ENCODE measurements at places on chromosomes 3 and 15.

DNA sequence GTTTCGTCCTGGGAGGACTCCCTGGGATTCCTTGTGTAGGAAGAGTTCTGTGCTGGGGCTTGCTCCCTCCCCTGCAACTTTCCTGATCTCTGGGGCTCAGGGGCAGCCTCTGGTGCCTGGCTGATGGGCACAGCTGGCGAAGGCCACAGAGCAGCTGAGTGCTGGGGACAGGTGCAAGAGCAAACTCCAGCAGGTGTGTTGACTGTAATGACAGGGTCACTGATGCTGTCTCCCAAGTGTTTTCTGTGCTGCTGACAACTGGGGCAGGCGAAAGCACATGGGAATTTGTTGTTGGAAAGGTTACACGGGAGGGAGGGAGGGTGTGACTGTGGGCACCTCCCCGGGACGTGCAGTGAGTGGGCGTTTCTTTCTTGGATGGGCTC, 21.6 kb downstream of the CPN2 start:
- DNase-seq: no peak

- DNase-seq: no peak
These were observed 82.4 kb downstream of the OXSM start for GRCh38 chr3:25872200-25872877.

DNA sequence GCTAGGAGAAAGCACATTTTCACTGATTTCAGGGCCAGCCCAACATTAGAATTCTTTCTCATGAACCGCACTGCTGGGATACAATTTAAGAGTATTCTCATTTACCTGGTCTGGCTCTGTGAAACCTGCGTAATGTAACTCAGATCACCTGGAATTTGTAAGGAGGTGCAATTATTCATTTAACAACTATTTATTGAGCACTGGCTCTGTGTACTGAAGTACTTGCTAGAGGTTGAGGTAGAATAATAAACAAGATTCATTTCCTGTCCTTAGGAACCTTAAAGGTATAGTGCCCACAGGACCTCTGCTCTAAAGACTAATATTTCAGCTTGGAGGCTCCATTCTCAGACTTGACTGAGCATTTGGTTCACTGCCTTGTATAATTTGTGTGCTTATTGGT, 242.2 kb upstream of the ZPLD1 start:
- no peak for DNase-seq

GRCh38 chr3:20853890-20854289, 667.9 kb upstream of the SGO1 start:
- DNase-seq: no peak

- peak; percentile 61 for DNase-seq
These were observed at the start of gene GPR156 for GRCh38 chr3:120284747-120285507. Gene GPR156, minus strand, starts transcription at chr3:120285222. Its CDS starts 41,124 bp downstream, at chr3:120244098.

- DNase-seq: no peak
These were observed 422.8 kb upstream of the NAALADL2 start for GRCh38 chr3:174436367-174436766.

DNA sequence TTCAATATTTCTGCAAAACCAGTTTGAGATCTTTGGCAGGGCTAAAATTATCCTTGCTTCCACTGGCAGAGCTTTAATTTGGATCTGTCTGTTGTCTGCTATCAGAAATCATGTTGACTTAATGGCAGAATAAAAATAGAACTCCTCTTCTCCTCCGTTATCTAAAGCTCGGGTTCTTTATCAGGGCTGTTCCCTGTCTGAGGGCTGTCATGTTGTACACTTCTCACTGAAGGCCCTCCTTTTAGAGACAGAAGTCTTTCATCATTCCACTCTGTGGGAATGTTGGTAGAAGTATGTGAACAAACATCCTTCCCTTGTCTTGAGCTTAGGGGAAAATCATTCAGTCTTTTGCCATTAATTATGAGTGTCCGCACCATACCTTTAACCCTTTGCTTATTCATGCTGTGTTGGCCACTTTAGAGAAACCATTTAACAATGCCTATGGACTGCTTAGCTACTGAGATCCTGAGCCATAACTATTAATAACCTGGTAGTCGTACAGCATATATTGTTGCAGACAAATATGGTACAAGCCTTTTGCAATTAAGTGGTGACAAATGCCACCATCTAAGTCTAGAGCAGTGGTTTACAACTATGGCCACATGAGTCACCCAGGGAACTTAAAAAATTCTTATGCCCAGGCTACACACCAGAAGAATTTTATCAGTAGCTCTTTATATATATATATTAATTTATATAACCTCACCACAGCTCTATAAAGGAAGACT, 226.0 kb upstream of the TPM1 start:
- DNase-seq: no peak

- DNase-seq: no peak
These were observed 91.7 kb downstream of the MYO5A start for GRCh38 chr15:52436981-52437380.

DNA sequence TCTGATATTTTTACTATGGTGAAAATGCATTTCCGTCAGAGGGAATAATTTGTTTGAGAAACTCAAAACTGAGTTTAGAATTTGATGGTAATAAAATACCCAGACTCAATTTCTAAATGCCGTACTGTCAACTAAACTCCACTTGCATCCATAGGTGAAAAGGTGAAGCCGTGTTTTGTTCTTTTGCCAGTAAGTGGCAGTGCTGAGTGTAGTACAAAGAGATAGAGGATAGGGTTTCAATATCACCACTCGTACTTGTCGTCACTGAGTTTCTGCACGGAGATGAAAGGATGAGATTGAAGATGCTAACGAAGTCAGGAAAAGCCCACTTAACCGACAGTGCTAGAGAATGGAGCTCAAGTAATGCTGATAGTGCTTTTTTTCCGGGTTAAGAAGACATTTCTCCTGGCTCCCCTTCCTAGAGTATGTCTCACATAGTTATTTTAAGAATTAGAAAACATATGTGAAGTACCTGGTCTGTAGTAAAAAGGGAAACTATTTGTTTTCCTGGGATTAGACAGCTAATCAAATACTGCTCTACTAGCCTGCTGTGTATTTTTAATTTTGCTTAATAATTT, 345.1 kb downstream of the IL5RA start:
- DNase-seq: no peak

GRCh38 chr3:52247409-52248164, 2.0 kb downstream of the PPM1M start:
- DNase-seq: no peak

DNA sequence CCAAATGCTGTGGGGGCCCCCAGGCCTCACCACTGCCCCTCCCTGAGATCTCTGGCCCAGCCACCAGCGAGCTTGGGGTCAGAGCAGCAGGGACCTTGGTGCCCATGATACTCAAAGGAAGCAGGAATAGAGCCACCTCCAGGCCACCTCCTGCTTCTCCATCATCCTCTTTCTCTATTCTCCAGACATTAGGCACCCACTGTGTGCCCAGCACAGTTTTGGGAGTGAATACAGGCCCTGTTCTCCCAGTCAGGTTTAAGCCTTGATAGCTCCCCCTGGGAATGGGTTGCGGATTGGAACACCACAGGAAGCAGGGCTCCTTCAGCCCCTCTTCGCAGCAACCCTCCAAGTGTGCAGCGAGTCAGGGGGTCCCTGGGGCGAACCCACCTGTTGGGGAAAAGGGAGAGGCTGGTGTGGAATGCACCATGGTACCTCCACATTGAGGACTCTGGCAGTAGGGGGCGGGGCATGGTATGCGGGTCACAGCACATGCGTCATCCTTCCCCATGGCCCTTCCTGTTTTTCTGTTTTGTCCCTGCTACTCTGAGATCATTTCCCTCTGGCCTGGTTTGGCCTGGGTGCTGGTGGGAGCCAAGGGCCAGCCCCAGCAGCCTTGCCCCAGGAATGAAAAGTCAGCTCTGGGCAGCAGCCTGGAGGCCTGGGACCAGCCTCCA, 14.2 kb upstream of the SEMA3B start:
- no peak for DNase-seq

GRCh38 chr3:139361276-139361675, 17.5 kb downstream of the MRPS22 start:
- DNase-seq: no peak

DNA sequence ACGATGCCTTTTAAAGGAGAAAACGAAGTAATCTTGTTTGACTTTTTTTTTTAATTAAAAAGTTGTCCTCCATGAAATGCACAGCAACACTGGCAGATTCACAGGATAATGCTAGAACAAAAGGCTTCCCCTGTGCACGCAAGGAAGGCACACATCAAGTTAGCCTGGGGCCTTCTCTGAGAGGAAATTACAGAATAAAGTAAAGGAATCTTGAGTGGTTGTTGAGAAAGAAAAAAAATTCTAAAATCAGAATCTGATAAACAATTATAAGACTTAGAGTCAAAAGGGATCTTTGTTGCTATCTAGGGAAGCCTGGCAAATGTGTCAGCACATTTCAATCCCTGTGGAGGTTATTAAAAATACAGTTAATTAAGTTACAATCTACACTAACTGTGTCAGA, 946.0 kb downstream of the IGSF11 start:
- DNase-seq: no peak

GRCh38 chr3:61947456-61947855, 386.1 kb downstream of the PTPRG start:
- DNase-seq: no peak

DNA sequence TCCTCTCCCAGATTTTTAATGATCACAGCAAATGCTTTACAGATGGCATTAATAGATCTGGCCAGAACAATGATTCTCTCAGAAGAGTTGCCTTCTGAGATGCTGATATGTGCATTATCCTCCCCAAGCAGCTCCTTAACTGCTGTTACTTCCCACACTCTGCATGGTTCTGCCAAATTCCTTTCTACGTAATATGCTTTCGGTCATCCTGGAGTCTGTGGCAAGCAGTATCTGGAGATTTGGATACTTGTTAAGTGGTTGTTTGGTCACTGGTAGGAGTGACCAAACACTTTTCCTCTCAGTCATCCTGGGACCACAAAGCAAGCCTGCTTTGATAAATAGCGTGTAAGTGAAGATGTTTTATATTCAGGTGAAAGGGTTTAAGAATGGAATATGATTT, 71.1 kb upstream of the CCNL1 start:
- DNase-seq: no peak

DNA sequence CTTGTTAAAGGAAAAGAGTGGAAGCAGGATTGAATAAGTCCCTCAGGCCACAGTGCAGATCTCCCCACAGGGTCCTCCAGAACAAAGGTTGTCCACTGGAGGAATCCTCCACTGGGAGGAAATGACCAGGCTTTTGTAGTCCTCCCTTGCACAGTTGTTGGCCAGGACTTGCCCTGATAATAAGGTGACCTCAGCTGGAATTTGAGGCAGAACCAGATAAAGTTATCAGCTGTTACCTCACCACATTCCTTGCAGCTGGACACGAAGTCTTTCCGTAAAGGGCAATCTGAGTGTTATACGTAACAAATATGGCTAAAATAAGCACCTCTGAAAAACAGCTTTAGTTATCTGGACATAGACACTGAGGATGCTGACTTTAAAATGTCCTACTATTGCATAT, 83.5 kb upstream of the NAALADL2 start:
- no peak for DNase-seq

GRCh38 chr15:32803631-32804030, 85.8 kb downstream of the GREM1 start:
- no peak for DNase-seq

DNA sequence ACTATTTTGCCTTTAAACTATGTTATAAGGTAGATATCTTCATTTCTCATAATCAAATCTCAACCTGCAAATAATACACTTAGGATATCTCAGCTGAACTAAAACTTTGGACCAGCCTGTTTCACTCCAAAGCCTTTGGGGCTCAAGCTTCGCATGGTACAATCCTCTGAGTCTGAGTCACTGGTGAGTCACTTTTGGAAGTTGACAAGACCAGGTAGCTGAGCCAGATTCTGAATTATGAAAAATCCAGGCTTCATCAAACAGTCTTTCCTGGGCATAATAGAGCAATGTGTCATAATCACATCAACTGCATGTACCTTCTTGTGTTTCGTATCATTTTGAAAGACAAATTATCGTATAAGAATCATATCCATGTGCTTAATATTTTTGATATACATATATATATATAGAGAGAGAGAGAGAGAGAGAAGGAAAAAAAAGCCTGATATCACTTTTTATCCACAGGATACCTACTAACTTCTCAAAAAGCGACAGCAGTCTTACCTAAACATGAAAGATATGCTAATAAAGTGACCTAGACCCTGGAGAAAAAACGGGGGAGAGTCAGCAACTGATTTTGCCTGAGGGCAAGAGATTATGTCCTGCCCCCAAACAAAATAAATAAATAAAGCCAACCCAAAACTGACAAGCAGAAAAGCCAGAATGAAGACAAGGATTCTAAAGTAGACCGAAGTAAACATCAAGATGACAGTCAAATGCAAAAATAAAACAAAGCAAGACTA, 263.9 kb upstream of the TGFBR2 start:
- DNase-seq: no peak

- DNase-seq: no peak
These were observed 89.2 kb upstream of the SNRK start for GRCh38 chr3:43197181-43197580.

GRCh38 chr3:174884776-174885568, 25.8 kb downstream of the NAALADL2 start:
- no peak for DNase-seq

- no peak for DNase-seq
These were observed 64.3 kb downstream of the RYK start for GRCh38 chr3:134186391-134186790.

DNA sequence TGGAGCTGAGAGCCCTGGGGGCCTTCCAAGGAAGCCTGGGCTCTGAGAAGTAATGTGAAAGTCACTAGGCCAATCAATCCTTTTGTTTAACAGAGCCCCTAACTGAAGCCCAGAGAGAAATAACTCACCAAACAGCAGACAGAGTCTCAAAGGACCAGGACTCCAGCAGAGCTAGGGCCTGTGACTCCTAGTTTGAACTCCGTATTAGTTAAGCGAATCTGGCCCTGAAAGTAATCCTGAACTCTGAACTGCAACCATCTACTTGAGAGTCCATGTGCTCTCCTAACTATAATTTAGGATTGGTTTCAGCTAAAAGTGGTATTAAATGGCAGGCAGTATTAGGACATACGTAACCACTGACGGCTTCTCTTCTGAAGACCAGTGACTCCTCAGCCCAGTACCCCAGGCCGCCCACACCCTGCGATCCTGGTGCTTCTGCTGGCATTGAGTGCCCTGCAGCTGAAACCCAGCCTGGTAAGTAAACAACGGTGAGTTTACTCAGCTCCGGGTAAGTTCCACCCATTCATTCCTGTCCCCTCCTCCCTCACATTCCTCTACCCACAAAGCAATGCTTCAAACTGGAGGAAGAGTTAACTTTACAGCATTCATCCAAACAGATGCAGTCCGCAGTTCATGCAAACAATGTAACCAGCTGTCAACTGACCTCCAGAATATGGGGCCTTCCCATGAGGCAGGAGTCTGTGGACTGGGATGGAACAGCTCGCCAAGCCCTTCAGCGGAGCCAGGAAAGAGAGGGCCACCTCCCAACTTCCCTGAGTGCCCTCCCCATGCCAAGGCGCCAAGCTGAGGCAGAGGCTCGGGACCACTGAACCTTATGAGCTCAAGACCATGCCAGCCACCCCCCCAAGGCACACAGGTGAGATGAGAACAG, 7.3 kb downstream of the MYO5C start:
- DNase-seq: no peak
